ENCODE measurements at places on chromosomes 5 and 9.

DNA sequence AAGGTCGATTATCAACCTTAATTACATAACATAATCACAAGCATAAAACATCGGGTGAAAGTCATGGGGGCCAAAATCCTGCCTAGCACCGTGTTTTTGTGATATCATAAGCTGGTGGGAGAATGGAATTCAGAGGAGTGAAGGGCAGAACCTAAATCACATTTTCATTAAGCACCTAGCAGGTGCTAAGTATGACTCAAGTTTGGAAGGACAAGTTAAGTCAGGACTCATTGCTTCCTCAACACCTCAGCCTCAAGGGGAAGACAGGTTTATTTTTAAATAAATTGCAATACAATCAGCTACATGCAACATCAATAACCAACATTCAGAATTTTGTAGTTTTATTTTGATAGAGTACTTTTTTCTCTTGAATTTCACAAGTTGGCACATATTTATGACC lies 33.5 kb upstream of the GAS1 start:
- no peak for DNase-seq

GRCh38 chr5:132418881-132419280 lies 49.4 kb downstream of the SLC22A5 start:
- DNase-seq = no peak

DNA sequence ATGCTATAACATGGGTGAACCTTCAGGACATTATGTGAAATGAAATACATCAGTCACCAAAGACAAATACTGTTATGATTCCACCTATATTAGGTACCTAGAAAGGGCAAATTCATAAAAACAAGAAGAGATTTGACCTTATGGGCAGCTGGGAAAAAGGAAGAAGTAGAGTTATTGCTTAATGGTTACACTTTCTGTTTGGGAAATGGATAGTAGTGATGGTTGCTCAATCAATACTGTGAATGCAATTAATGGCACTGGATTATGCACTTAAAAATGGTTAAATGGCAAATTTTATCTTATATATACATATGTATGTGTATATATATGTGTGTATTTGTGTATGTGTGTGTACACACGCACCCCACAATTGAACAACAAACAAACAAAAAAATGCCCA lies 15.2 kb downstream of the FKBP15 start:
- DNase-seq = no peak

DNA sequence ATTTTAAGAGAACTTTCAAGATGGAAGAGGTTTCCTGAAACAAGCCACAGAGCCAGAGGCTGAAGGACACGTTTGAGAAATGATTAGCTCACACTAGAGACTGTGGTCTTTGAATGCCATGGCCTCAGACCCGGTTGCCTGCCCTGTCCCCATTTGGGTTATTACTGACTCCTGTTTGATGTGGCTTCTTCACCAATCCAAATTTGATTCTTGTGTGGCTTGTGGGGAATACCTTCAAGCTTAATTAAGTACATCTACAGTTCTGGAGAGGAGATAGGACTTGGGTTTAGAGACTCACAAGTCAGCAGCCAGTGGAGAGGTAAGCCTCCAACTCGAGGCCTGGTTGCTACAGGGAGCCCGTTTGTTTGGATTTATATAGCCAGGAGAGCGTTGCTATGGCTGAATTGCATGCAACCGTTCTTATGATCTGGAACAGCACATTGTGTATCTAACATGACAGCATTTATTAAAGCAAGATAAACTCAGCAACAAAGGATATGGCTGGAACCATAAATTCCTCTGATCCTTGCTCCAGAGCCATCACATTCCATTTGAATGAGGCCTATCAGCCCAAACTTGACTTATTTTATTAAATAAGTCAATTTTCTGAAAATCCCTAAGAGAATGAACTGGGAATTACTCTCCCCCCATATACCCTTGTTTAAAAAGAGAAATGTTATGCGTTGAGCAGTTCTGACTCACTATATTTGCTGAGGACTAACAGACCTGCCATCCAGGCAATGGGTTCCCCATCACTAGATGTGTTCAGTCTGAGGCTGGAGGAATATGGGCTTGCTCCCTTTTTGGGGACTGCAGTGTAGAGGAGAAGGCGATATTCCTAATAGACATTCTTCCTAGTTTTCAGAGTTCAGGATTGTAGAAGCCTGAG lies 88.4 kb upstream of the TNFSF8 start:
- DNase-seq = no peak

GRCh38 chr9:115992834-115993233 lies 160.8 kb upstream of the PAPPA start:
- no peak for DNase-seq

- DNase-seq = no peak
Measured at GRCh38 chr5:53882676-53883031, 322.2 kb downstream of the NDUFS4 start.

GRCh38 chr5:57244331-57244730 lies 70.5 kb downstream of the GPBP1 start:
- no peak for DNase-seq

DNA sequence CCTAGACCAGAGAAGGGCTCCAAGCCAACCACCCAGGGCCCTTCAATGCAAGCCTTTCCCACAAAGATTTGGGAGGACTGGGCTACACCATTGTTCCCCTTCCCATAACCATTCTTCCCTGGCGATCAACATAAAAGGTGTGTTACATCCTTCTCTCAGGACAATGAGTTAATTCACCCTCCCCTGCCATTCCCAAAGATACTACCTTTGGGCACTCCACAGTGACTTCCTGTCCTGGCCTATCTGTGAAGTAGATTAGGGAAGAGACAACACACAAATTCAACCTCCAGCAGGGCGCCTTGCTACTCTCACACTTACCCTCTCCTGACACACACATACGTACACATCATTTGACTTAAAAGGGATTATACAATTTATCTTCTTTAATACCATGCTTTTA lies 23.2 kb upstream of the IL17B start:
- DNase-seq = no peak

DNA sequence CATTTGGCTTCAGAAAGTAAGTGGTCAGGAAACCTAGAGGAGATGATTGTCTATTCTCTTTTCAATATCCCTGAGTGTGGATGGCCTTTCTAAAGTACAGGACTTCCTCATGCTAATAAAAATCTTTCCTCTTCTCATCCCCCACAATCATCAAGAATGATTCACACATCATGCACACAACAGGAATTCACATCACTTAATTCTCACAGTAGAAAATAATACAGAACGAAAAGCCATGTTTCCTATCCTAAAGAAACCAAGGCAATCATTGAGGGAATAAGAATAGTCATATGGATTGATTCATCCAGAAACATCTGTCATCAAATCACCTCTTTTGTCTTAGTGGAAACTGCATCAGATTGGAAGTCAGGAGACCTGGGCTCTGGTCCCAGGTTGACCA lies 203.1 kb upstream of the PIK3R1 start:
- no peak for DNase-seq

GRCh38 chr5:136729901-136730355 lies 364.6 kb upstream of the TRPC7 start:
- no peak for DNase-seq

DNA sequence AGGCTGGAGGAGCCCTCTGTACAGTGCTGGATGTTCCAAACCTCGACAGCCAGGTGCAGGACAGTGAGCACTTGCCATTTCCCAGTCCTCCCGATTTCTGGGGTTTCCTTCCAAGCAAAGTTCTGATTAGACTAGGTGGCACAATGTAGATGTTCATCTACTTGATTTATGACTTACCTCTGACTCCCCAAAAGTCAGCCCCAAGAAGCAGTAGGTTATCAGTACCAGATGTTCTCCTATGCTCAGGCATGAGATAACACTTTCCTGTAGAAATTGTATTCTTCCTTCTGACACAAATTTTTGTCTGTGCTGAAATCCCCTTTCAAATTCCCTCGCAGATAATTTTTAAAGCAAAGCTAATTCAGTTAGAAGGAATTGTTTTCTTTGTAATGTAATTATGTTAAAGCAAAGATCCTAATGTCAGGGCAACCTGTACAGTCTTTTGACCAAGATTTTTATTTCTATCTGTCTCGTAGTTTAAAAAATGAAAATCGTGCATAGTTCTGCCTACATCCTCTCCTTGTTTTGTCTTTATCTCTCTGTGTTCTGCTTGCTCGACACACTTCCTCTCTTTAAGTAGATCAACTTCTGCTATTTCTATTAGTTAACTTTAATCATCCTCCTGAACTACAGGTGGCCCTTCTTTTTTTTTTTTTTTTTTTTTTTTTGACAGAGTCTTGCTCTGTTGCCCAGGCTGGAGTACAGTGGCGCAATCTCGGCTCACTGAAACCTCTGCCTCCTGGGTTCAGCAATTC lies 102.4 kb upstream of the PJA2 start:
- no peak for DNase-seq

DNA sequence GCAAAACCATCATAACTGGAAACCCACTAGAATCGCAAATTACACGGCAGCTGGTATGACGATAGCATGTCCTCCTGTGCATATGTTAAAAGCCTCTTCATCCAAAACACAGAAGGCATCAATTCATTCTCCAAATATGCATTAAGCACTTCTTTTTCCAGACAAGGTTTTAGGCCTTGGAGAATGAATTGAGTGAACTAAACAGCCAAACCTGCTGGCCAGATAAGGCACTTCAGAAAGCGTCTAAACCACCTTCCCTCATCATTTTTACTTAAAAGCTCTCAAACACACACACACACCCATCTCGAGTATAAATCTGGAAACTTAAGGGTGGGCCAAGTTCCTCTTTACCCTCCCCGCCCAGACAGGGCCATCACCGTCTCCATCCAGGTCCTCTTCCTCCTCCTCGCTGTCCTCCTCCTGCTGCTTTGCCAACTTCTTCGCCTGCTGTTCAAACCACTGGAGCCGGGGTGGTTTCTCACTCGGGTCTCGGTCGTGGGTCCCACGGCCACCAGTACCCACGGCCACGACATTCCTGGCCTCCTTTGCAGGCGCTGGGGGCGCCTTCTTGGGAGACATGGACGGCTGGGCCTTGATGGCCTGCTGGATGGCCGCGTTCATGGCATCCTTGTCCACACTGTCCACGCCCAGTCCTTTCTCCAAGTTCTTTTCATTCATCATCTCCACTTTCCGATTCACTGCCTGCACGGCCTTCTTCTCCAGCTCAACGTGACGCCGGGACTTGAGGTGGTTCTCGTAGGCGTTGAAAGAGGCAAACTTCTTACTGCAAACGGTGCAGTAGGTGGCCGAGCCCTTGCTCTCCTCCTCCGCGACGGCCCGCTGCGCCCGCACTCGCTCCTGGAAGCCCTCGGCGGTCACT lies 696 bp downstream of the ZNF622 start:
- no peak for DNase-seq

GRCh38 chr9:137244486-137245449 lies 3.7 kb downstream of the TUBB4B start:
- DNase-seq = no peak

DNA sequence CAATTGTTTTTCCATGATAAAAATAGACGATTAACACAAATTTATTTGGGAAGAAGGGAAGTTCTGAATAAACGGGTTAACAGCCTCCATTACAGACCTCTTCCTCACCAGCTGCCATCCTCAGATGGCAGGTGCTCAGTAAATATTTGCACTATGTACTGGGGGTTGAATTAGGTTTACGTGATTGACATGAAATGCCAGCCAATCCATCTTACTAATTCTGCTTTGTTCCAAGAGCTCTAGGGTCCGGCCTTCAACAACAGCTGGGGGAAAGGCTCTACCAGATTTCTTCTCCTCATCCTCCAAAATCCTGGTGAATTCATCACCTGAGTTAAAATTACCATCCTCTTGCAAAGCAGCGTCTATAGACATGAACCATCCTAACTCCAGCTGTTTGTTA lies 104.6 kb downstream of the MTX3 start:
- DNase-seq = no peak

DNA sequence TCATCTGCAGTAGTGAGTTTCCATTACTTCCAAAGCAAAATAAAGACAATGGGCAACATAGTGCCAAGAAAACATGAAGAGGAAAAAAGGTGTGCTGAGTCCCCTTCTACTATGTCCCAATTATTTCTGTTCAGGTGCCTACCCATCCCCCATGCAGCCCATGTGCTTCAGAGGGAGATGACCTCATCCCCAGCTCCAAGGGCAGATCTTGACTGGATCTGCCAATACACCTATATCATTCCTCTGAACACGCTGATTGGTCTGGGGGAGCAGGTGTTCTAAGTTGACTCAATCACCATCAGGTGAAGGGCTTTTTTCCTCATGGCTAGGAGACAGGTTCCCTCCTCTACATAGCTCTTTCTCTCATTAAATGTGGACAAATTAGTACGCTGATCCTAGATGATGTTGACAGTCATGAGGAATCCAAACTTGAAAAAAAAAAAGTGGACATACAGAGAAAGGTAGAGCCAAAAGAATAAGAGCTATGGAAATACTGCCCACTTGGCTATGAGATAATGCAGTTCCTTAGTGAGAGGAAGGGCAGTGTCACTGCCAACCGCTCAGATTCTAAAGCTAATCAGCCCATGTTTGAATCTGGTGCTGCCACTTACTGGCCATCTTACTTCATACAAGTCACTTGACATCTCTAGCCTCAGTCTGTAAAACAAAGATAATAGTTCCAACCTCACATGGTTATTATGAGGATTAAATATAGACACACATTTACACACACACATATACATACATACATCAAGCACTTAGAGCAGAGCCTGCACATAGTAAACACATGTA lies 23.1 kb downstream of the PRELID2 start:
- DNase-seq = no peak

DNA sequence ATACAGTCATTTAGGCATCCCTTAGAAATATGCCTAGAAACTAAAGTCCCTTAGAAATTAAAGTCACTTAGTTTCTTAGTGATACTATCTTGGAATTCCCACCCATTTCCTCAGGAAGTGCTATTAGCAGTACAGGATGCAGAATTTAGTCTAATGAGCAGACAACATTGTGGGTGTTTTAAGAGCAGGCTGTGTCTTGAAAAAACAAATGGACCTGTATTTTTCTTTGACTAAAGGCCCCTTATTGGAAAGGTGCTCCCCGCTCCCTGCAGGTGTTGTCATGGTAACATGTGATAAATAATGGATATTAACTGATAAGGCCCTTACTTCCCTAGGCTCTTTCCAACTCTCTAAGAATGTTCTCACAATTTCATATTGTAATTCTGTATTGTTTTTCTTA lies 38.8 kb upstream of the STARD4 start:
- no peak for DNase-seq

DNA sequence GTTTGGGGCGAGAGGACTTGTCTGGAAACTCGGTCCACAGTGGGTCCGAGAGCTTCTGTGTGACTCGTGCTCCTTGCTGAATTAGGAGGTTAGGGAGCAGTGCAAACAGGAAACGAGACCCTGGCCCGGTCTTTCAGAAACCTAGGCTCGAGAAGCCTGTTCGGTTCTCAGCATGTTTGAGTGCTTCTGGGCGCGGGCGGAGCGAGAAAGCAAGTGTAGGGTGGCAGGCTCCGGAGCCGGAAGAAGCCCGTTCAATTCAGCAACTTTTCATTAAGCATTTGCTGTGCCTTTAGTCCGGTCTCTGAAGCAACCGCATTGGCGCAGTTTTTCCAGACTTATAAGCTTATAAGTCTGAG lies 547 bp downstream of the CLTA start:
- DNase-seq = no peak

- DNase-seq = no peak
Measured at GRCh38 chr5:125219710-125220109, 473.3 kb upstream of the ZNF608 start.

GRCh38 chr5:61440086-61440485 lies 108.0 kb downstream of the ZSWIM6 start:
- DNase-seq = no peak
